Stimulated activated CD4-positive, alpha-beta T cell treated with anti-CD3 and anti-CD28 coated beads, TNF-alpha, amount 100 ng/mL, for 4 hours (primary cell): ENCODE measurements at places on chromosomes 6 and 20.

- no peak for DNase-seq
Measured at GRCh38 chr20:1377341-1377871, 15.4 kb downstream of the FKBP1A start.

GRCh38 chr20:820323-820953, 13.1 kb upstream of the FAM110A start:
- DNase-seq: no peak

DNA sequence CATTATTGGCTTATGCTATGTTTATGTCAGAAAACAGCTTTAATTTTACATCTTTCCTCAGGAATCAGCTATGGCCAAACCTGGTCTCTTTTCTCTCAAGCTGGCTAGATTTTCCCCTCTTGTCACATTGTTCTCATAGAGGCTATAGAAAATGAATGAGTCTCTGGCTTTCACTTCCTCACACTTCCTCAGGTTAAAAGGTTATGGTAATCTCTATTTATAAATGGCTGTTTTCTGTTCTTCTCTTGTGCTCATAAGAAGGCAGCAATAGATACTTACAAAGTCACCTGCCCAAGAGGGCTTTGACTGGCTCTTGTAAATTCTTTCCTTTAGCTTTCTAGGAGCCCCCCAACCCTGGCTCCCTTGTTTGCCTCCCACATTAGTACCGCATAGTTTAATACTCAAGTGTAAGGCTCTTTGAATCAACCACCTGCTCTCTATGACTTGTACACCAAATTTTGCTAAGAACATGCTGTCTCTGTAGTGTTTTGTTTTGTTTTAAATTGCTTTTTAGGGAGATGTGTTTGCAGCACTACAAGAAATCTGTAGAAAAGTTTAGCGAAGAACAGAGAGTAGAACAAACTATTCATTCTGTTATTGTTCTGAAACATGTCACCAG, 897.4 kb upstream of the CITED2 start:
- no peak for DNase-seq

GRCh38 chr20:52410182-52410647, 218.6 kb upstream of the ZFP64 start:
- no peak for DNase-seq
